ENCODE measurements at places on chromosomes 3 and 15. TPM values are rescaled to one million over a fixed set of nuclear protein-coding genes. Genes with fewer than 3 reads are reported as not detected.

NTRK3 gene
- 5.4 TPM for total RNA-seq

IGSF10 gene
- 3.3 TPM for total RNA-seq

TP63 gene
- total RNA-seq: 300 TPM

NGLY1 gene
- 10.2 TPM for total RNA-seq

FBXL2 gene
- total RNA-seq: 6.0 TPM

IGSF11 gene
- 1.8 TPM for total RNA-seq

HDC gene
- total RNA-seq: 0.10 TPM

TIMMDC1 gene
- 40.4 TPM for total RNA-seq

TNFAIP8L3 gene
- total RNA-seq: 24.0 TPM

SERPINI2 gene
- not detected for total RNA-seq

GRCh38 chr3:88810455-88810854 lies 297.0 kb upstream of the EPHA3 start:
- DNase-seq: no peak

- DNase-seq: no peak
These were observed 7.9 kb downstream of the FEM1B start for GRCh38 chr15:68285259-68285980.

DNA sequence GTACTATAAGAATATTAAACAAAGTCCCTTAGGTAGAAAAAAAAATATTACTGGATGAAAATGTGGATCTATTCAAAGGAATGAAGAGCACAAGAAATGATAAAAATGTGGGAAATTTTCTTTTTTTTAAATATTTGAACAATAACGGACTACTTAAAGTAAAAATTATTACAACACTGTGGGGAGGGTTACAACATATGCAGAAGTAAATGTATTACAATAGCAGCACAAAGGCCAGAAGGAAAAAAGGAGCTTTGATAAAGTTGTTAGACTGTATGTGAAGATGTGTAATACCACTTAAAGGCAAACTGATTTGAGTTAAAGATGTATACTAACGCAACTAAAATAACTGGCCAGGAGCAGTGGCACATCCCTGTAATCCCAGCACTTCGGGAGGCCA lies 427.1 kb downstream of the SHQ1 start:
- no peak for DNase-seq

GRCh38 chr3:195764961-195765706 lies 44.4 kb downstream of the MUC20 start:
- DNase-seq: no peak

Data from lower leg skin (tissue), 4 donors.